ENCODE measurements at places on chromosomes 11 and 22.

DNA sequence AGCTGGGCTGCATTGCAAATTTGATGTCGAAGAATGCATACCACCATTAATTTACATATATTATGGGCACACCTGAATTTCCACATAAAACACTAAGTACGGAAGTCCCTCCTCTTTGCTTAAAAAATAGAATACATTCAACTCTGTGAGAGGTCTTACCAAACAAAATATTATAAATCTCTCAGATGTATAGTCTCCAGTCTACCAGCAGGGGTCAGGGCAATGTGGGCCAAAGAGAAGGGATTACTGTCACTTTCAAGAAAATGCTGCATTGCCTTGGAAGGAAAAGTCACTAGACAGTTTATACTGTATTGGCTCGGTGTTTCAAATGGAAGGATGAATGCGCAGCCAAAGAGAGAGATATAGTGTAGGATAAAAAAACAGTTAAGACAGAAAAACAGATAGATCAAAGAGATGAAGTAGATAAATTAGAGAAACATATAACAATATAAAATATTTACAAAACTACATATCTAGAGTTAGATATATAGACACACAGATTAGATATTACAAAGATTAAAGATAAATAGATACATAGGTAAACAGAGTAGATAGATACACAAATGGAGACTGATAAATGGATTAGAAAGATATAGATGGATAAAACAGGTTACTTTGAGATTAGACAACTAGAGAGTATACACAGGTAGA, 20.9 kb downstream of the SERGEF start:
- DNase-seq, result peak; percentile 27

DNA sequence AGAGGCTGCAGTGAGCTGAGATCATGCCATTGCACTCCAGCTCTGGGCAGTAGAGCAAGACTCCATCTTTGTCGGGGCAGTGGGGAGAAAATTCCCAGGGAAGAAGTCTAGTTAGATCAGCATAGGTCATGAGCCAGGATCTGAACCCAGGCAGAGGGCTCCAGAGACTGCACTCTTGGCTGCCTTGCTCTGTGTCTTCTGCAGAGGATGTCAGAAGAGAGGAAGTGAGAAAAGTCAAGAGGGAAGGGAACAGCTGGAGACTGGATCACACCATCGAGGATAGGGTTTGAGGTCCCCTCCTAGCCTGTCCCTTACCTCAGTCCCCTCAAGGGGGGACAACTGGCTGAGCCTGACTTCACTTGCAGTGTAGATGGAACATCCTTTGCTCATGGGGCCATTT, 5.8 kb downstream of the MYOD1 start:
- no peak for DNase-seq

DNA sequence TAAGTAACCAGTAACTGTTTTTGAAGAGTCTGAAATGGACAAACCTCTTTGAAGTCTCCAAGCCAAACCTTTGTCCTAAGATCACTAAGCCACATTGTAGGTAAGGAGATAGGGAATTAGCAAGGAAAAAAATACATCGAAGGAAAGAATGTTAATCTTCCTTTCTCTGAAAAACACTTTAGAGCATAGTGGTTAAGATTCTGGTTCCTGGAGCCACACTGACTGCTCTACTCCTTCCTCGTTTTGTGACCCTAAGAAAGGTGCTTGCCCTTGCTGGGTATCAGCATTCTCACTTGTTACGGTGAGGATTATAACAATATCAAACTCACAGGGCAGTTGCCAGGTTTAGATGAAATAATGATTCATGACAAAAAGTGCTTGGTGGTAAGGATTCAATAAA, 104.0 kb downstream of the SIK3 start:
- no peak for DNase-seq

- DNase-seq, result no peak
These were observed 971 bp downstream of the DNAJB13 start for GRCh38 chr11:73951797-73952196.

DNA sequence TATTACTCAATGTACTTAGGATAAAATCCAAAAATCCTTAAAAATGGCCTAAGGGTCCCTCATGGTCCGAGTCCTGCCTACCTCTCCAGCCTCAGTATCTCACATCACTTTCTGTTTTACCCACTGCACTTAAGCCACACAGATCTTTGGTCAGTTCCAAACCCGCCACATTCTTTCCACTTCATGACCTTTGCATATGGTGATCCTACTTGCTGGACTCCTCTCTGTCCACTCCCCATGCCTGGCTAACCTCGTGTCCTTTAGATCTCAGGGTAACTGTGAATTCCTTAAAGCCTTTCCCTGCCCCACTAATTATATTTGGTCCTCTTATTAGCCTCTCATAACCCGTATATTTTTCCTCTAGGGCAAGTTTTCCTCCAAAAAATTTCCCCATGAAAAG, 1.2 kb downstream of the NUP160 start:
- no peak for DNase-seq

DNA sequence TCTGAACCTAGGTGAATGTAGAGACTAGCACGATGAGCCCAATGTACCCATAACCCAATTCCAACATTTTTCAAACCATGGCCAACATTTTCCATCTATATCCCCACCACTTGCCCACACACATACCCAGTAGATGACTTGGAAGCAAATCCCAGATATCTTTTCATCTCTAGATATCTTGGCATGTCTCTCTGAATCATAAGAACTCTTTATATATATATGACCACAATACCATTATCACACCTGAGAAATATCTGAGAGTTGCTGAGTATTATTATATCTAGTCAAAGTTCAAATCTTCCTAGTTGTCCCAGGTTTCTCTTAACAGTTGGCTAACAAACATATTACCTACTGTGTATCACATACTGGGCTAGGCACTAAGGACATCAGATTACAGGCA, 37.9 kb upstream of the NFRKB start:
- DNase-seq, result no peak

- DNase-seq, result no peak
These were observed 45.3 kb upstream of the HMGXB4 start for GRCh38 chr22:35212009-35212408.

DNA sequence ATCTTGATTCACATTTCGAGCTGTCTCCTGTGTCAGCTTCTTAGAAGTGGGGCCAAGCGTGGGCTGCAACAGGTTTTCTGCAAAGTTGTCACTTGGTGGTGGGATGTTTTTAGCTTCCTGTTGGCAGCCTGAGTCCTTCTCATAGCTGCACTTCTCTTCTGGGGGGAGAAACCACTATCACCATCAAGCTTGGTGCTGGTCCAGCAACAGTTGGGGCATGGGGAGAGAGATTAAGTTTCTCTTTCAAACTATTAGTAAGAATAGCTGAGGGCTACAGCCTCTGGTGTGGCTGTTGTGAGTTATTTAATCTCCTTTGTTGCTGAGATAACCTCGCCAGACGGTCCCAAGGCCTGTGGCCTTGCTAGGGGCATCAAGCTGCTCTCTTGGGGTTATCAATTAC, 123.3 kb upstream of the CRYBB3 start:
- DNase-seq, result no peak

DNA sequence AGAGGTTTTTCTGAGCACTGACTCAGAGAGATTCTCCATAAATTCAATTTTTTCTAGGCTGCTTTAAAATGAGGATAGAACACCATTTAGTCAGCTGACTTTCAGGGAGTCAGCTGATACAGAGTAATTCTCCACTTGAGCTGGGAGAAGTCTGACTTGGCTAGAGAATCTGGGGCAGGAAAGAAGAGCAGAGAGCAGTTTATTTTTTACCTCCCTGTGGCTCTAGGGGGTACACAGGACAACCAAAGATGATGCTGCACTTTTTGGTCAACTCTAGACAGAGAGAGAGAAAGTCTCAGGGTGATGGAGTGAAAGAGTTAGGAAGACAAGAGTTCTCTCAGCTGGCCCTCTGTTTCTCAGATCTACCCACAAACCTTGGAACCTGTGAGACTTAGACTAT, 67.3 kb upstream of the EED start:
- no peak for DNase-seq

- DNase-seq, result no peak
These were observed 3.5 kb downstream of the PANX1 start for GRCh38 chr11:94132152-94132558.

DNA sequence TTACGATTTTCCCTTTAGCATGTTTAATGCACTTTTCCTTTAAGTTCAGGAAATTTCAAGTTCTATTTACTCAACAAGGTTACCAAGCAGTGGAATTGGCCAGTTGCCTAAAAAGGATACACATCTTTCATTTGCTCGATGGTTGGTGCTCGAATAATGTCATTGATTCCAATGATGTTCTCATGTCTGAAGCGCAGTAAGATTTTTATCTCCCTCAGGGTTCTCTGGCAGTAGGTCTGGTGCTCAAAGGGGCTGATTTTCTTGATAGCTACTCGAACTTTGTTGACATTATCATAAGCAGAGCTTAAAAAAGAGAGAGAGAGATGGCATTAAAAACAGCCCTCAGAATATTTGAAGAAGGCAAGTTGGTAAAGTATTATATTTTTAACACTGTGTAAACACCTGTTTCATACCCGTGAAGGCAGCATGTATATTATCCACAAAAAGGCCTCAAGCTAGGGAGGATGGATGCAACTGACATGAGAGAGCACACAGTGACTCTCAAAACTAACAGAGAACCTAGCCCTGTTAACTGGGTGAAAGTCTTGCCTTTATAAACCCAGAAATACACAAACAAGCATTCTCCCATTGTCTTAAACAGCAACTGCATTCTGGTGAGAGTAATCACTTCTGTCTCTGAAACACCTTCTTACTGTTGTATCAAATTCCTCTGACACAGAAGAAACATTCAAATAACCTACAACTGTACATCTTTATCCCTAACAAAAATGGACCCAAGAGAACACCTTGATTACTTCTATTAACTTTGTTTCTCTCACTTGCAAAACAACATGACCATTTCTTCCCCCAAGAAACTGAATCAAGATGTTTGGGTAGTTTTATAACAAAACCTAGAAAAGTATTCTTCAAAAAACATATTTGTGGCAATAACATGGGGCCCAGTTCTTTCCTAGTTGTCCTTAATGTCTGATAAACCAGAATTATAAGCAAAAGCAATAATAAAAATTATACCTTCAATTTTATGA, 59.6 kb downstream of the MAPK1 start:
- no peak for DNase-seq

DNA sequence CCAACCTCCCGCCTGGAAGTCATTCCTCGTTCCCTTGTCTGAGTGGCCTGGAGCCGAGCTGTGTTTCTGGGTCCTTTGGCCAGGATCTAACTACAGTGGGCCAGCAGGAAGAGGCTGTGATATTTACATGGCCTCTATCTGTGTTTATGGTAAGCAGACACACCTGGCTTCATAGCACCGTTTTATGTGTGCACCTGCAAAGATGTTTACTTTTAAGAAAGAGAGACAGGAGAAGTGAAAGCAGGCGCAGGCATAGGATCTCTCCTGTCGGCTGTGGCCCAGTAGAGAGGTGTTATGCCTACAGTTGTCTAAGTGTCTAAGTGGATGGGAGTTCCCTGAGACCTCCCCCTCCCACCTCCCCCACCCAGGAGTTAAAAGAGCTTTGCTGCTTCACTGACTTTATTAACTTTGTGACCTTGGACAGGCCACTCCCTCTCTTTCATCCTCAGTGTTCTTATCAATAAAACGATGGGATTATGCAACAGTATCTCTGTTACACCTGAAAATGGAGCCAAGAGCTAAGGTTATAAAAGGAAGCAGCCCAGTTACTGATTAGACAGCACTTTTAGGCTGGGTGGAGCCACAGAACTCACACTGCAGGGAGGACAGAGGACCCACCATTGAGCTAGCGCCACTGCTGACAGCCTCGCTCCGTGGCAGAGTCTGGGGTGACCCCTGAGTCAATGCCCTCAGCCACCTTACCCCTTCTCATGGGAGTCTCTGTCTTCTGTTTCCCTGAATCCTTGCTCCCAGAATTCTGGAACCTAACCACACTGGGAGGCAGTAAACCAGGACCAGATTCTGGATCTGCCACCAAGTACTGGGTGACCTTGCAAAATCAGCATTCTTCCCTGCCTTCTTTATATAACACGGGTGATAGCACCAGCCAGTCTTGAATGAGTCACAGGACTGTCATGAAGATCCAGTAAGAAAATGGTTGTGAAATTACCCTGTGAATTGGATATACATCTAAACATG, 22.0 kb downstream of the ST14 start:
- no peak for DNase-seq

DNA sequence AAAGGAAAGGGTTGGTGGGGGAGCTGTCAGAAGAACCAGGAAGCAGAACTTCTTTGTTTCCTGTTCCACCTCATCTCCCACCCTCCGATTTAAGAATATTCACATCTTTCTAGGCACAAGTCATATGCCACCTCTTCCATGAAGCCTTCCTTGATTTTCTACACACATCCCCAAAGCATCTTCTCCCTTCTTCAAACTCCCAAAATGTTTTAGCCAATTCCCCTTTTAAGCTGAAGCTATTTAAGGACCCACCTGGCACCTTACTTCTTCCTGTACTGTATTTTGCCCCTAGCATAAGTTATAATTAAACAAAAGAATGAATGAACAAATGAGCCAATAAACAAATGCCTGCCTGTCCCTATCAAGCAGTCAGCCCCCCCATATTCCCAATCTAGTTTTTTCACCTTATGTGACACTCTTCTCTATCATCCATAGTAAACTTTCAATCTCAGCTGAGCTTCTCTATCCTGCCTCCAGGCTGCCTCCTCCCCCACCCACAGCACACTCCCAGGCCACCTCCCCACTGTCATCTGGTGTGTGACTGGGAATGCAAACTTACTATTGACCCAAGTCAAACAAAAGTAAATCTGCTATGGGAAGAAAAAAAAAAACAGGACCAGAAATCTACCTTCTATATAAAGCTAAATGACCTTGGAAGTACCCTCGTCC, 3.9 kb downstream of the TNKS1BP1 start:
- DNase-seq, result no peak

DNA sequence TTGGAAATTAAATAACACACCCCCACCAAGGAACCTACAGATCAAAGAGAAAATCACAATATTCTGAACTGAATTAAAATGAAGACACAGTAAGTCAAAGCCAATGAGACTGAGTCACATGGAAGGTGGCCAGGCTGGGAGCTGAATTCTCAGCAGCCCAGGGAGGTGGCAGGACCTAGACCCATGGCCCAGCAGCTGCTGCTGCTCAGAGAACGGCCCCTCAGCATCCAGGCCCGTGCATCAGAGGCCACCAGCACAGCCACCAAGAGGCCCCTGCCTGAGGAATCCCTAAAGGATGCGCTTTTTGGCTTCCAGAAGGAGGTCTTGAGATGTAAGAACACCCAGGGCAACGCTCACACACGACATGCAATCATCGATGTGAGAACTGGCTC, 35.0 kb downstream of the TBX1 start:
- DNase-seq, result no peak

DNA sequence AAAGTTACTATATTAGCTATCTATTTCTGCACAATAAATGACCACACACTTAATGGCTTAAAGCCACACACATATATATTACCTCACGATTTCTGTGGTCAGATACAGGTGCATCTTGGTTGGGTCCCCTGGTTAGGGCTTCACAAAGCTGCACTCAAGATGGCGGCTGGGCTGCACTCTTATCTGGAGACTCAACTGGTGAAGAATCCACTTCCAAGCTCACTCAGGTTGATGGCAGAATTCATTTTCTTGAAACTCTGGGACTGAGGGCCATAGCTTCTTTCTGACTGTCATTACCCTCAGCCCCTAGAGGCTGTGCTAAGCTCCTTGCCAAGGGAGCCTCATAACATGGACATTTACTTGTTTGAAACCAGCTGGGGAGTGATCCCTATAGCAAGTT, 5.1 kb upstream of the MS4A10 start:
- no peak for DNase-seq

- no peak for DNase-seq
These were observed 1036.0 kb downstream of the OPCML start for GRCh38 chr11:132496341-132496740.

Data from KBM-7 (cell line).